Cortex of kidney (tissue), 1 donor: ENCODE measurements at places on chromosomes 2 and 18.

- DNase-seq: no peak
Measured at GRCh38 chr2:25758348-25758747, 85.0 kb upstream of the DTNB start.

- DNase-seq: no peak
Measured at GRCh38 chr2:186017278-186017677, 278.7 kb downstream of the FSIP2 start.

DNA sequence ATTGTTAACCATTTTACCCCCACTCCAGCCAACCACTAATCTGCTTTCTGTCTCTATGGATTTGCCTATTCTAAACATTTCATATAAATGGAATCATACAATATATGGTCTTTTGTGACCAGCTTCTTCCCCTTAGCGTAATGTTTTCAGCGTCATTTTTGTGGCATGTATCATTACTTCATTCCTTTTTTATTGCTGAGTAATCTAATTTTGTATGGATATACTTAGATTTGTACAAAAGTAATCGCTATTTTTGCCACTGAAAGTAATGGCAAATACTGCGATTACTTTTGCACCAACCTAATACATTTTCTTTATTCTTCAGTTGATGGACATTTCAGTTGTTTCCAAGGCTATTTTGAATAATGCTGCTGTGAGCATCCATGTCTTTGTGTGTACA is 227.6 kb downstream of the WDR7 start:
- DNase-seq: no peak

- no peak for DNase-seq
Measured at GRCh38 chr2:226644399-226644865, 155.2 kb downstream of the IRS1 start.

GRCh38 chr2:239776436-239777005 is 248.6 kb downstream of the NDUFA10 start:
- no peak for DNase-seq

- DNase-seq: no peak
Measured at GRCh38 chr2:106191511-106192016, 2.5 kb downstream of the UXS1 start.

- no peak for DNase-seq
Measured at GRCh38 chr2:88669482-88670214, 21.8 kb upstream of the RPIA start.

DNA sequence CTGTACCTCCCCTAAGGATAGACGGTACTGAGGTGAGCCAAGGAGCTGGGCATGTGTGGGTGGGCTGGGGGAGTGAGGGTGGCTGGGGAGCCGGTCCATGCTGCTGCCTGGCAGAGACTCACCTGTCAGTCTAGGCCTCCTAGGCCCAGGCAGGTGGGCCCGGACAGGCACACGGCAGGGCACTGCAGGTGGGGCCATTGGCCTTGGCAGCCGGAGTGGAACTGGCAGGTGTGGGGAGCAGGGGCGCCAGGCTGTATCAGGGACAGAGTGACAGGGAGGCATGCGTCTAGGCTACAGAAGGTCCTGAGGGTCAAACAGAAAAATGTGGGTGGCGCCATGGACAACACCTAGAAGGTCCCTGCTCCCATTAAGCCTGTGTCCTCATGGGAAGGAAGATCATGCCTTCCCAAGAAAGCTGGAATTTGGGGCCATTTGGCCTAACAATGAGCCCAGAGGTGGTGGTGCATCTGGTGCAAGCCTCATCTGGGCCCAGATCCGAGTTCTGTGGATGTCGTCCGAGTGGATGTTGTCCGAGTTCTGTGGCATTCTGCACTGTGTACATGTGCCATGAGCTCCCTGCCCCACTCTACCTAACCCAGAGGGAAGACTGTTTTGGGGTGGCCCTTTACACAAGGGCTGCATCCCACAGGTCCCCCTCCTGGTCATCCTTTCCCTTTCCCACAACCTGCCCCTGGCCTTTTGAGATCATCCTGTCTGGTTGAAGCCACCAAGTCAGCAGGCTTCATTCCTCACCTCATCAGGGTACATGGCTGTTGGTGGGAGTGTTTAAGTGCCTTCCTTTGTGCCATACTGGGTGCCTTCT is 249.7 kb downstream of the GLI2 start:
- no peak for DNase-seq

DNA sequence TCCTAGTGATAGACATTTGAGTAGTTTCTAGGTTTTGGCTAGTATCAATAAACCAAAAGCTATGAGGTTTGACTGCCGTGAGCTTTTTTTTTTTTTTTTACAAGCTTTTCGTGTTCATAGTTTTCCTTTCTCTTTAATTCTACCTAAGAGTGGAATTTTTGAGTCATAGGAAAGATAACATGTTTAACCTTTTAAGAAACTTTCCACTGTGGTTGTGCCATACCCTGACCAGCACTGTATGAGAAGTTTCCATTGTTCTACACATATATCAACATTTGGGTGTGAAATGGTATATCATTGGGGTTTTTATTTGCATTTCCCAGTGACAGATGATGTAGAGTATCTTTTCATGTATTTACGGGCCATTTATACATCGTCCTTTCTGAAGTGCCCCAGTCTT is 31.7 kb downstream of the UBE2F start:
- DNase-seq: no peak

DNA sequence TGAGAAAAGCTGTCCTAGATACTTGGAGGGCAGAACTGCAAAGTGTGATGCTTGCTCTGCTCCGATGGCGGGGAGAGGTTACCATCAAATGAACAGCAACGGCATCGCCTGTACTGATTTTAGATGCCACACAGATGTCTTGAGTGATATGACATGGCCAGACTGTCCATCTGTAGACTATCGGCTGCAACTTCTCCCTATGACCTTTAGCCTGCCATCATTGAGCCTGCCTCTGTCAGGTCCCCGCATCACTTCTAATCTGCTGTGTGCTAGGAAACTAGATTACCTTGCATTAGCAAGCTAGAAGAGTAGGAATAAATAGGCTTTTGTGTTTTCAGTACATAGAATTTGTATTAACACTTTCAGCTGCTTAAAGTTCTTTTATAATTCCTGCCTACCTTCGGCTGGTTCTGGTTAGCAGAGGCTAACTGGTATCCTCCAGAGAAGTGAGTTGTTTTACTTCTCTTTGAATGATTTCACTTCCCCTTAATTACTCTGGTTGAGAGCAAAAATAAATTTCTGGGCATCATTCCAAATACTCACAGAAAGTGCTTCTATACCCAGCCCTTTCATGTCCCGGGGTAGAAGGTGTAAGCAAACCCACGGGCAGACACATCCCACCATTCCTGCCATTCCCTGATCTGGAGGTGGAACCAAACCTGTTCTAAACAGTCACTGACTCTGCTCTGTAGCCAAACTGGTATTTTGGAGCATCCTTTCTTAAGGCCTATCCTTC is 24.0 kb downstream of the GAREM2 start:
- no peak for DNase-seq

GRCh38 chr2:31163011-31163539 is 24.8 kb upstream of the GALNT14 start:
- DNase-seq: no peak

GRCh38 chr2:56077359-56077915 is 106.4 kb upstream of the CCDC85A start:
- no peak for DNase-seq

DNA sequence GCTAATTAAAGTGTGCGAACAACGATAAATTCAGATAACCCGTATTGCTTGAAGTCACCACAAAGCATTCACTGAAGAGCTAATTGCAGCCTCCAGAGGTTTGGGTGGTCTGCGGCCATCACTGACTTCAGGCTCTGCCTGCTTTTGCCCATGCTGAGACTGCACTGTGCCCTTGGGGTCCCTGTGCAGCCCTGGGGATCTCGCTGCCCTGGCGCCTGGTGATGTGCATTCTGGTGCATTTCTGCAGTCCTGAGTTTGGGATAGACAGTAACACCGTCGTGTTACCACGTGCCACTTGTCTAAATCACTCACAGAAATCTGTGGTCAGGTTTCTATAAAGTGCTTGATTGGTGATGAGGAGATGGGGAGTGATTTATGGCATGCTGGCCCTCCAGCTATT is 27.6 kb downstream of the LDLRAD4 start:
- DNase-seq: no peak

GRCh38 chr2:9030841-9031240 is 27.4 kb upstream of the MBOAT2 start:
- no peak for DNase-seq

DNA sequence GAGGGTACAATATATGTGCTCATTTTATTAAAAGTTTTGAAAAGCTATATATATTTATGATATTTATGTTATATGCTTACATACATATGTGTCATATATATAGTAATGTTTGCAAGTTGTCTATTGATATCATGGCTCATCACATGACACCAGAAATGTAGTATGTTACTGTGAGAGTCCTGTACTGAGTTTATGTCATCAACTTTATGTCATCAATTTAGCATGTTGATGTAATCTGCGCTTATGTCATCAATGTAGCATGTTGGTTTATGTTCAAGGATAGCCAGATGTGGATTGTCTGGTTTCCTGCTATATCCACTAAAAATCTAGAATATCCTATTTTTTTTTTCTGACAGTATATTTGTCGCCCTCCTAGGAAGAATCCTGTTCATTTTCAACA is 77.4 kb downstream of the APLF start:
- no peak for DNase-seq

GRCh38 chr2:169366066-169366465 is 3.7 kb upstream of the LRP2 start:
- DNase-seq: no peak

- DNase-seq: no peak
Measured at GRCh38 chr2:71671895-71672825, 218.8 kb downstream of the DYSF start.

GRCh38 chr2:144583741-144584453 is 64.0 kb upstream of the ZEB2 start:
- DNase-seq: no peak

GRCh38 chr2:128371248-128371630 is 52.6 kb upstream of the HS6ST1 start:
- DNase-seq: no peak

DNA sequence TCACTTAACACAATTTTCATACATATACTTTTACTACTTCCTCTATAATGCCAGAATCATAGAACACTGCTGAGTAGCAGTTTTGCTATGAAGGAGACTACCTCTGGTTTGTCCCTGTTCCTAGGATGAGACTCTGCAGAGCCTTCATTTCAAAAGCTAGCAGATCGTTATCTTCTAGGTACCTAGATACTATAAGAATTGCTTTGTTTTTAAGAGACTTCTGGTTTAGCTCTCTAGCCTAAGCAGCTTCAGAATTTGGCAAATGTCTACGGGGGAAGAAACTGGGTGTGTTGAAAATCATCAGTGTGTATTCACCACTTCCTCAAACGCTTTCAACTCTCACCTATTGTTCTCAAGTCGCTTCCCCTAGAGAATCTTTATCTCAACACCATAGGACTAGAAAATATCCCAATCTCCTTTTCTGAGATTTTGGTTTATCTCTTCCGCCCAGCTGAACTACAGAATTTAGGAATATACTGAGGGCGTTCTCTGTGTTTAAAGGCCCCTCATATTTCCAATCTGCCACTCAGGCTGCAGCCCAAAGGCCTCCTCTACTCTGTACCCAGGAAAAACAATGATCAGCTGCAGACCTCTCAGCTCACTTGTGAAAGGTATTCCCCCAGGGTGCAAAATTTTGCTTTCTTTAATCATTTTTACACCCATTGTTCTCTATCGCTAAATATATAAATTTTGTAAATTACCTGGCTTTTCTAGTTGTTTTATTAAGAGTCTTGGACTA is 28.7 kb downstream of the SMAD2 start:
- DNase-seq: no peak

DNA sequence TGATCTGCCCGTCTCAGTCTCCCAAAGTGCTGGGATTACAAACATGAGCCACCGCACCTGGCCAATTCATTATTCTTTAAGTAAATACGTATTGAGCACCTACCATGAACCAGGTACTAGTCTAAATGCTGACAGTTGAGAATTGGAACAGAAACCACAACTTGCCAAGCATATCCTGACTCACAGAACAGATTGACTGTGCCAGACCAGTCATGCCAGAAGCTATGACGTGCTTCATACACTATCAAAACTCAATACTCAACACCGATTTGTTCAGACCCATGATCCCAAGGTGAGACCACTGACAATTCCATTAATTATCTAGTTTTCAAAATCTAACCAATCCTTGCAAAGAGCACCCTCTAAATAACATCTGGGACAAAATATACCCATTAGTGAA is 148.6 kb downstream of the B3GNT2 start:
- DNase-seq: no peak

DNA sequence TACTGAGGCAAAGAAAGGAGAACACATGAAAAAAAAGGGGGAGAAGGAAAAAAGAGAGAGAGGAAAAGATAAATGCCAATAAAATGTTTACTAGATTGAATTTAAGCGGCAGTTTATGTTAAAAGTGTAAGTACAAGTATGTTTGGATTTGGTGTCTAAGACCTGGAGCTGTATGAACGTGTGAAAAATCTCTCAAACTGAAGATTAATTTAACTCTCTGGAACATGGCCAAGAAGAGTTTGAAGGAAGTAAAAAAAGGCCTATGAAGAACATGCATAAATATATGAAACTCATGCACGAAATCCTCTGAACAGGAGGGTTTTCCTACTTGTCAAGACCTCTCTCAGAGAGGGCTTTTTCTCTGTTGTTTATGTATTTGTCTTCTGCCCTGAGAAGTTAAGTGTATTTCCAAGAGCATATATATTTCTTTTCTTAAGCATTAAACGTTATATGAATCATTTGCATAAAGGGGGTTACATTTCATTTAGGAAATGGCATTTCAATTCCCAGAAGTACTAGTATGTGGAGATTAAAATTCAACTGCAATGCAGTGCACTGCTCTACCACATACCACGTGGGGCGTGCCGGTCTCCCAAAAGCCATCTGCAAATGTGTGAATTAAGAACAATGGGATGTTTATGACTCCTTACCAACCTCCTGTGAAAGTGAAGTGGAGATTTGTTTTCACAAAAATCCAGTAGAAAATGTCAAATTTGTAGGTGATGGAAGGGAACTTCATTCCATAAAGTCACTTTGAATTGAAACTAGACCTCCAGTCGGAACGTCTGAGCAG is 281.1 kb upstream of the TRIB2 start:
- DNase-seq: no peak

DNA sequence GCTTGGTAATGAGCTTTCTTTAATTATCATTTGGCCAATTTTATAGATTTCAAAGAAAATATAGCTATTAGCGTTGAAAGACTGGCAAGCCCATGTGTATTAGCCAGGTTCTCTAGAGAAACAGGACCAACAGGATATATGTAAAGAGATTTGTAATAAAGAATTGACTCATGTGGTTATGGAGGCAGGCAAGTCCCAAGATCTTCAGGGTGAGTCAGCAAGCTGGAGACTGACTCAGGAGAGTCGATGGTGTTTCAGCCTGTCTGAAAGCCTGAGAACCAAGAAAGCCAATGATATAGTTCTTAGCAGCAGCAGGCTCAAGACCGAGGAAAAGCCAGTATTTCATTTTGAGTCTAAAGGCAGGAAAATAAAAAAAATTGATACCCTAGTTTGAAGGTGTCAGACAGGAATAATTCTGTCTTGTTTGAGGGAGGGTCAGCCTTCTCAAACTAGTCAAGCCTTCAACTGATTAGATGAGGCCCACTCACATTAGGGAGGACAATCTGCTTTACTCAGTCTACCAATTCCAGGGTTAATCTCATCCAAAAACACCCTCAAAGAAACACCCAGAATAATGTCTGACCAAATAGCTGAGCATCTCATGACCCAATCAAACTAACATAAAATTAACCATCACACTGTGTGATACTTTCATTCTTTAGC is 78.3 kb upstream of the CRIM1 start:
- DNase-seq: no peak

GRCh38 chr2:59887366-59887765 is 666.1 kb downstream of the BCL11A start:
- DNase-seq: no peak
